Activated CD4-positive, alpha-beta T cell treated with anti-CD3 and anti-CD28 coated beads for 24 hours (primary cell): ENCODE measurements at places on chromosomes 11 and 22.

DNA sequence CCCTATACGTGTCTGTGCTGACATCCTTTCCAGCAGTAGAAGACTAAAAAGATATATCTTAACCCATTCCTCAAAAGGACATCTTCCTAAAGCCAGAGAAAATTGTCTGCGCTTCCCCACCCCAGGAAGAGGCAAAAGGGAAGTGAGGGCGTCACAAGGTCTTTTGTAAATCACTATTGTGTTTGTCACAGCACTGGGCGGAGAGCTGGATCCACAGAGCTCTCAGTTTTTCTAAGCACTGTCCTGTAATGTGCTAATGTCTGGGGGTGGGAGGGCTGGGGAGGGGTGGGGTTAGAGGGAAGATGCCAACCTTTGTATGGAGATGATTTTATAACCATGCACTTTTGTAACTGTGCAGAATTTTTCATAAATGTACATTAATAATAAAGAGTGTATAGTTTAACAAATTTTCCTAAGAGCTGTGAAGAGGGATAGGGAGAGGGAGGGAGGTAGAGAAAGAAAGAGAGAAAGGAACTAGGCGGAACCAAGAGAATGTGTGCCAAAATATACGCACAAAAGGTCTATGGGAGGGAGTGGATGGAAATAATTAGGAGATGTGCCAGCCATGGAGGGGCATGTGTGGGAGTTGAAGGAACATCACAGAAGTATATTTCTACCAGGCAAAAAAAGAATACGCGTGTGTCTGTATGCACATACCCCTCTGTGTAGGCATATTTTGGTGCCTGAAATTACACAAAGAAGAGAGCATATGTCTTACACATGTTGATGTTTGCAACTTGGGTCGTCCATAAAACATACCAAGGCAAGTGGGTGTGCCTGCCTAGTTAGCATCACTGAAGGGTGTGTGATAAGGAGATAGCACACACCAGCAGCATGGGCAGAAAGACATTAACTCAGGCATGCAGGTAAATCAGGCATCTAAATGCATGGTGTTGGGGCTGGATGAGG is 9.8 kb downstream of the LRRC55 start:
- DNase-seq = no peak

GRCh38 chr11:102267609-102268008 is 49.7 kb upstream of the BIRC3 start:
- DNase-seq = no peak

GRCh38 chr11:28139841-28140415 is 31.7 kb downstream of the METTL15 start:
- no peak for DNase-seq

DNA sequence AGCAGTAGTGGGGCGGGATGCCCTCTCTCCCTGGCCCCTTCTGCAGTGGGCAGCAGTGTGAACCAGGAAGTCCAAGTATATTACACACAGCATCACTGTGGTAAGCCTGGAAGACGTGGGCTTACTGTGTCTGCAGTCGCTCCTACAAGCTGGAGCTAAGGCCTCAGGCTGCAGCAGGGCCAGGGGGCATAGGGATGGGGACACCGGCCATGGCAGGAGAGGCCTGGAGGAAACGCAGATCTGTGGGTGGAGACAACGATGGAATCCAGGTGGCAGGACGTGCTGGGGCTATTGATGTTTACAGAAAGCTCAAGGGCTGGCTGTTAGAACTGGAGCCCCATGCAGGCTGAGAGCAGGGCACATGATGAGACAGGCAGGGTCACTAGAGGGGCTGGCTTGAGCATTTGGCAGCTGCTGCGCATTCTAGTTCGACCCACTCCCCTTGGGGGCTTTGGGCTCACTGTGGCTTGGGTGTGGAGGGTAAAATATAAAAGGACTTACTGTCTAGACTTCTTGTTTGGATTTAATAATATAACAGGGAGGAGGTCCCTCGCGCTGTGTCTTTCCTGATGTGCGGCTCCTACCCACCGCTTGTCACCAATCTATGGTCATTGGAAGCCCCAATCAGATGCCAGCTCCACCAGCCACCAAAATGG is 539.5 kb downstream of the TBC1D22A start:
- no peak for DNase-seq

GRCh38 chr11:83037877-83038276 is 33.8 kb downstream of the RAB30 start:
- no peak for DNase-seq

GRCh38 chr22:43217285-43218030 is 30.5 kb upstream of the TTLL12 start:
- no peak for DNase-seq

GRCh38 chr11:97229936-97230335 is 840.1 kb downstream of the JRKL start:
- DNase-seq = no peak

- DNase-seq = no peak
Measured at GRCh38 chr22:17890892-17891291, 116.6 kb upstream of the BID start.

GRCh38 chr11:78253797-78254196 is 65.1 kb downstream of the USP35 start:
- no peak for DNase-seq

DNA sequence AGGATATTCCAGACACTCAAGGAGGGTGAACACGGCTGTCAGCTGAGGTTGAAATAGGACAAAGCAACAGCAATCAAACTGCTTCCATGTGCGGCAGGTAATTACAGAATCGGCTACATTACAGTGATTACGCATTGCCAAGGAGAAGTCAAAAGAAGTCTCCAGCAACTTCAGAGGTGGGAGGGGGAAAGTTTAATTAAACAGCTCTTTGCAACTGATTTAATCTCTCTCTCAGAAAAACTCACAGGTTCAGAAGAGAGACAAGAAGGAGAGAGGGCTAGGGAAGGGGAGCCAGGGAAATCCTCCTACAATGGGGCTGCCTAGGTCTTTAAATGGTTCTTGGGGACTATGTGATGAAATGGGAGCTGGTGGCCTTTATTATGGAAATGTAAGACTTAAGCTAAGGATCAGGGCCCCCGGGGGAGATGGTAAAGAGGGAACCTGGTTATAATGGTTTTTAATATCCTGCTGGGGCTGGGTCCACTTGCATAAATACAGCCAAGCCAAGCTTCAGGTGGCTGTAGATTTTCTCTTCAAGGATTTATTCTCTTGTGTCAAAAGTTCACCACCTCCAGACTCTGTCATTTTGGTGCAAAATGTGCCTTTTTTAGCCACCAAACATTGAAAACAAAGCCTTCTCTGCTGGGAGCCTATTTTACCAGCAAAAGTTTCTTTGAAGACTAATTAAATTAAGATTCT is 354.7 kb upstream of the NARS2 start:
- DNase-seq = no peak

DNA sequence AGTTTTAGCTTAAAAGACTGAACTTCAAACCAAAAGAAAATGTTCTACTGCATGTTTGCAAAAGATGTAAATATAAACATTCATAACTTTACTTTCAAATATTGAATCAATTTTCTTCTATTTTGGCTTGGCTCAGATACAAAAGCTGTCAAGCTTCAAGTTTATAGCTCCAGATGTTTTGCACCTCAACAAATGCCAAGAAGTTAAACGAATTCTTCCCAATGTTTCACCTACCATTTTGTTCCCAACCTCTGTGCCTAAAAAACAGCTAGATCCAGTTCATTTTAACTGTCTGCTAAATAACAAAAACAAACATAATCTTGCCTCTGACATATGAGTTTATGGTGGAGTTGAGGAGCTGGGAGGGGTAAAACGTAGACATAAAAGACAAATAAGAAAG is 76.5 kb downstream of the RAB30 start:
- no peak for DNase-seq

DNA sequence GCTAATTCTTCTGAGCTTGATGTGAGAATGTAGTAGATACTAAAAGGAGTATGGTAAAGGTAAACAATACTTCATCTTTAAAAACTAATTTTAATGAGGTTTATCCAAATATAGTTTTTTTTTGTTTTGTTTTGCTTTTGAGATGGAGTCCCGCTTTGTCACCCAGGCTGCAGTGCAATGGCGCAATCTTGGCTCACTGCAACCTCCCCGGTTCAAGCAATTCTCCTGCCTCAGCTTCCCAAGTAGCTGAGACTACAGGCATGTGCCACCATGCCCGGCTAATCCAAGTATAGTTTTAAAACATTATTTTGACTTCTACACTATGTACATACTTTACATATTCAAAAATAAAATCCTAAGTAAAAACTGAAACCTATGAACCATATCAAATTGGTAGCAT is 4.1 kb downstream of the ZBTB44 start:
- DNase-seq = no peak

DNA sequence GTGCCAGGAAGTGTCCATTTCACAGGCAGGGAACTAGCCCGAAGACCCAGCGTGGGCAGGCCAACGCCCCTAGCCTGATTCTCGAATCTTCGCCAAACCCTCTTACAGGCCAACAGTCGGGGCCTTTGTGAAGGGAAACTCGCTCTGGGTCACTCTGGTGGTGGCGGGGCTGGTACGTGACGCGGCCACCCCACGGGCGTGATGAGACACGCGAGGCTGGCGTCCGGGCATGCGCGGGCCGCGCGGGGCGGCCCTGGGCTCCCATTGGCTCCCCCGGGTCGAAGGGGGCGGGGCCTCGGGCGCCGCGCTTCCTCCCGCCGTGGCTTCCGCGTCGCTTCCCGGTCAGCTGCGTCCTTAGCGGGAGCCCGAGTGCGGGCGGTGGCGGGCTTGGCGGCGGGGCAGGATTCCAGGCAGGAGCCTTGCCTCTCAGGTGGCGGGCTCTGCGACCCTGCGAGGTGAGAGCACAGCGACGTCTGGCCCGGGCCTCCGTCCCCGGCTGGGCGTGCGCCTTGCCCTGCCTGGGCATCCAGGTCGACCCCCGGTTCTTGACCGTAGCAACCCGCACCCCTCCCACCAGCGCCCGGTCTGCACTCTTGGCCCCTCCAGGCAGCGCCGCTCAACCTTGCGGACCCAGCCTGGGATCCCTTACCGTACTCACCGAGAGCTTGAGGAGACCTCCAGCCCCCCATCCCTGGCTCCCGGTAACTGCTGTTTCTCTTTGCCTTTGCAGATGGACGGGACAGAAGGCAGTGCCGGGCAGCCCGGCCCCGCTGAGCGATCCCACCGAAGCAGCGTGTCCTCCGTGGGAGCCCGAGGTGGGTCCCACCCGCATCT is at the start of gene FRMD8:
Gene FRMD8 (plus strand): TSS at position 331 of the 834 bp plus-strand sequence. CDS start 400 bp downstream, at position 731.
- DNase-seq = peak; percentile 70

- DNase-seq = peak; percentile 17
Measured at GRCh38 chr11:131064373-131064991, 148.2 kb upstream of the SNX19 start.

GRCh38 chr11:73410627-73411026 is 34.4 kb downstream of the RELT start:
- no peak for DNase-seq

DNA sequence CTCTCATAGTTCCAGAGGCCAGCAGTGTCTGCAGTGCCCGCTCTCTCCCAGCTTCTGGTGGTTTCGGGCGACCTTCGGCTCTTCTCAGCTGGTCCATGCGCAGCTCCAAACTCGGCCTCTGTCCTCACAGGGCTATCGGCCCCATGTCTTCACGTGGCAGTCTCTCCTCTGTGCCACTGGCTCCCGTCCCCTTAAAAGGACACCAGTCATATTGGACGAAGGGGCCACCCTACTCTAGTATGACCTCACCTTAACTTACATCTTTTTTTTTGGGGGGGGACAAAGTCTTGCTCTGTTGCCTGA is 13.8 kb downstream of the LTO1 start:
- no peak for DNase-seq

DNA sequence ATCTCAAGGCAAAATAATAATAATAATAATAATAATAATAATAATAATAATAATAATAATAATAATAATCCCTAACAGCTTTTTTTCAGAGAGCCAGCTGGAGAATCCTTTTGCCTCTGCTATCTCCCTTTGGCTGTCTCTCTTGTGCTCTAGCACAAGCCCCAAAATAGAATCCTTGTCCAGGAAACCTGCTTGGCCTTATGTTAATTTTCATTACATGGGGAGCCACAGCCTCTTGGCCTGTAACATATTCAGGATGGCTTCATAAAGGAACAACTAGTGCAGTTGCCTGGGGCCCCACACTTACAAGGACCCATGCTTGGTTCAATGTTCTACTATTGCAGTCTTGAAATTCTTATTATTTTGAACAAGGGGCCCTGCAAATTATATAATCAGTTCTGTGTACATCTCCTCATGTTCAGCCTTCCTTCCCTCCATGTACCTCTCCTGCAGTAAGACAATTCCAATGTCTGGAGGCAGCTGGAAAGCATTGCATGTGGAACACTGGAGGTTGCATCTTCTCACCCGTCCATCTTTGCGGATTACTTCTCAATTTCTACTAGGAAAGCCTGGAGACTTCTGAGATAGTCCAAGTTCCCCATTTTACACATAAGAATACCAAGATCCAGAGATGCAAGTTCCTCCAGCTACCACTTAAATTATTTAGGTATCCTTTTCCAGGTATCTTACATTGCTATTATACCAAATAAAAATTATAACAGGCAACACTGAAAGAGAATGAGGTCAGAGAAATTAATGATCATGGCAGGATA is 37.8 kb upstream of the SORL1 start:
- no peak for DNase-seq

GRCh38 chr11:15667127-15667725 is 552.5 kb downstream of the INSC start:
- DNase-seq = no peak

GRCh38 chr11:110297076-110297725 is 787 bp upstream of the RDX start:
- DNase-seq = no peak

GRCh38 chr22:48902983-48903650 is 924.6 kb downstream of the BRD1 start:
- no peak for DNase-seq

- DNase-seq = no peak
Measured at GRCh38 chr11:11003226-11003625, 145.4 kb upstream of the ZBED5 start.

GRCh38 chr11:80167766-80168165 is 726.9 kb upstream of the TENM4 start:
- DNase-seq = no peak

DNA sequence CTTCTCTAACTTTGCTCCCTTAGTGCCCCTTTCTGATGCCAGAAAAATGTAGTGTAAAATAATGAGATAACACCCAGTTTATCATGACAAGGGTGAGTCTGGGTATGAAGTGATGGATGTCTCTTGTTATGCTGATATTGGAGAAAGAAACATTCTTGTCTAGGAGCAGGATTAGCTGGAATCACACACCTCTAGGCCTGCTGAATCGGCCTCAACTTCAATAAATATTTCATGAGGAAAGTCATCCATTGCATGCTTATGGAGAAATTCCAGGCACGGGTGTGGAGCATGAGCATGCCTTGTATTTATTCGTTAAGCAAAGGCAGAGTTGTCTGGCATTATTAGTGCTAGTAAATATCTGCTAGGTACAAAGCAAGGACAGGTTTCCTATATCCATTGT is 113.4 kb downstream of the NELL1 start:
- DNase-seq = no peak

DNA sequence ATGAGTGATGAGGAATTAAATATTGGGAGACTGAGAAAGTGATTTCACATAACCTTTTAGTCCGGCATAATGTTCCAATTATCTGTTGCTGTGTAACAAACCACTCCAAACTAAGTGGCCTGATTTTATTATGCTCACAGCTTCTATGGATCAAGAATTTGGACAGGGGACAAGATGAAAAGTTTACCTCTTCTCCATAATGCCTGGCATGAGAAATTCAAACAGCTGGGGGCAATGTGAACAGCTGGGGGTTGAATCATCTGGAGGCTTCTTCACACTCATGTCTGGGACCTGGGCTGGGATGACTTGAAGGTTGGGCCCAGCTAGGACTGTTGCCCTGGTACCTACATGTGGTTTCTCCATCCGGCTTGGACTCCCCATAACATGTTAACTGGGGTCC is 99.4 kb upstream of the DRD2 start:
- no peak for DNase-seq

GRCh38 chr11:127888386-127888785 is 699.0 kb downstream of the ETS1 start:
- DNase-seq = no peak

GRCh38 chr22:45460288-45461109 is 42.2 kb upstream of the FBLN1 start:
- DNase-seq = no peak
